ENCODE measurements at places on chromosomes 2 and 18. TPM values are rescaled to one million over a fixed set of nuclear protein-coding genes. Genes with fewer than 3 reads are reported as not detected.
A peak's percentile ranks its signal among the peaks of the same experiment; 100 is the strongest.

DNA sequence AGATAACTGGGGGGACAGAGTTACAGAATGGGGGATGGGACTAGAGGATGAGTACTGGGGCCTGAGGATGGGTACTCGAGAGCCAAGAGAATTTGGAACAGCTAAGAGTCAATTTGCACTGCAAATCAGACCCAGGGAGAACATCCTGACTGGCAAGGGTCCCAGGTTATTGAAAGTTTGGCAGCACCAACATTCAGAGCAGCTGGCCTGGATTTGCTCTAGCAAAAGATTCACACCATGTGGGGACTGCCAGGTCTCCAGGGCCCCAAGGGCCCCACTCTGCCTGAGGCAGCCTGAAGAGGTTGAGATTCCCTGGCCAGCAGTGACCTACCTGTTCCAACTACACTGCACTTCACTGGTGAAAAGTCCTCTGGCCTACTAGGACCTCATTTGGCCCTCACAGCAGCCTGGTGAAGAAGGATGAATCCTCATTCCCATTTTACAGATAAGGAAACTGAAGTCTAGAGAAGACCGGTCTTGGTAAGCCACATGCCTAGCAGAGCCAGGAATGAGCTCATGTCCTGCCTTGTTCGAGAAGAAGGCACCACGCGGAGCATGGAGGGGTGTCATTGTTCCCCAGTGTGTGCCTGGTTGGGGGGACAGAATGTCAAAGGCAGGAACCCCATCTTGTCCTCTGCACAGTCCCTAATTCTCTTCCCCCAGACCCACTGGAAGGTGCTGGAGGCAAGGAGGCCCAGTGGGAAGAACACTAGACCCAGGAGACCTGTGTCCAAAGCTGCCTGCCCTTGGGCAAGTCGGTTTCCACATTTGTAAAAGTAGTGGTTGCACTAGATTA lies 258.6 kb downstream of the TNS1 start:
- H3K4me1 ChIP-seq, result no peaks in the 10 kb centered on the region
- no peak overlapping the region for H3K27ac ChIP-seq
- no peak overlapping the region for H3K4me3 ChIP-seq
- no peaks in the 10 kb centered on the region for H3K27me3 ChIP-seq
- DNase-seq, result no peak
- no peaks in the 10 kb centered on the region for H3K36me3 ChIP-seq

DNA sequence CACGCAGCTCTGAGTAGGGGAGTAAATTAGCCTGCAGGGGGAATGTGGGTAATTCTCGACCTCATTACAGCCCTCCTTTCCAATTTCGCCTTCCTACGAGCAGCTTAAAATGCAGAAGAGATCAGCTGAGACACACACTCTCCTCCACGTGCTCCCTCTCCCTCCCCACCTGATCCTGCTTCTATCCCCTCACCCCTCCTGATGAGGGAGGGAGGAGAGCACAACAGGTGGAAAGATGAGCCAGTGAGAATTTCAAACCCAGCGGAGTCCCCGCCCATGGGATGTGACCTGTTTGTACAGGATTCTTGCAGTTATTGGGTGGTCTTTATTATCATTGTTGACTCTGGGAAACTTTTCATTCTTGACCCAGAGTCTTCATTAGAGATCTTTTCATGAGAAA lies 35.5 kb downstream of the DDX18 start:
- H3K36me3 ChIP-seq, result no peaks in the 10 kb centered on the region
- no peak overlapping the region for H3K27ac ChIP-seq
- DNase-seq, result no peak
- H3K4me3 ChIP-seq, result no peak overlapping the region
- H3K27me3 ChIP-seq, result peaks cover 23% of the 10 kb centered on the region

DNA sequence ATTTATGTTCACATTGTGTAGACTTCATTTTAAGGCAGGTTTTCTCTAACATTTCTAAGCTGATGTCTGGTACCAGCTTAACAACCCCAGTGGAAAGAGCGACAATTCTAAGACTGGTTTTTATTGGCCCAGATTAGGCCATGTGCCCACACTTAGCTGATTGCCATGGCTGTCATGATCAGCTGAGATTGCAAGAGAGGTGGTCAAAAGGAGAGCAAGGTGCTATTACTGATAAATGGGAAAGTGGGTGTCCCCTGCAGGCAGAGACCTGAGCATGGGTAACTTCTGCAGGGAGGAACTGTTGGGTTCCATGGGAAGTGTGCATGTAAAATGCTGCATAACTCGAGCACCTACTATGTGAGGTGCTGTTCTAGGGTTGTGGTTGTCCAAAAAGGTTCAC lies 56.8 kb upstream of the MCFD2 start:
- DNase-seq, result no peak
- H3K27ac ChIP-seq, result no peak overlapping the region
- H3K36me3 ChIP-seq, result peaks cover 45% of the 10 kb centered on the region
- H3K4me1 ChIP-seq, result peaks cover 16% of the 10 kb centered on the region

DNA sequence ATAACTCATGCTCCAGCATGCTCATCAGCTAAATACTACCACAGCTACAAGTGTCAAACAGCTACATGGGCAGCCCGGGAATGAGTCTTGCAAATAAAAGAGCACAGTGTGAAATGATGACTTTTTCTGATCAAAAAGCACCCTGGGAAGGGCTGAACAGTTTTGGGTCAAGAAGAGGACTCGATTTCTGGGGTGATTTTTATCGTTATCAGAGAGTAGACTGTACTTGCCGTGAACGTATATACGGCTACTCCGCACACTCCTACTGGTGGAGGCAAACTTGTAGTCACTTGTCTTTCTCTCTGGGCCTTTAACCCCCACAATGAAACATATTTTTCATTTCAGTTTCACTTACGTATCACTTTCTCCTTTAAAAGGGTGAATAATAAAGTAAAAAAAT lies 54.4 kb downstream of the NCKAP5 start:
- H3K4me3 ChIP-seq, result no peak overlapping the region
- H3K27ac ChIP-seq, result no peak overlapping the region
- DNase-seq, result no peak
- H3K36me3 ChIP-seq, result no peaks in the 10 kb centered on the region

DNA sequence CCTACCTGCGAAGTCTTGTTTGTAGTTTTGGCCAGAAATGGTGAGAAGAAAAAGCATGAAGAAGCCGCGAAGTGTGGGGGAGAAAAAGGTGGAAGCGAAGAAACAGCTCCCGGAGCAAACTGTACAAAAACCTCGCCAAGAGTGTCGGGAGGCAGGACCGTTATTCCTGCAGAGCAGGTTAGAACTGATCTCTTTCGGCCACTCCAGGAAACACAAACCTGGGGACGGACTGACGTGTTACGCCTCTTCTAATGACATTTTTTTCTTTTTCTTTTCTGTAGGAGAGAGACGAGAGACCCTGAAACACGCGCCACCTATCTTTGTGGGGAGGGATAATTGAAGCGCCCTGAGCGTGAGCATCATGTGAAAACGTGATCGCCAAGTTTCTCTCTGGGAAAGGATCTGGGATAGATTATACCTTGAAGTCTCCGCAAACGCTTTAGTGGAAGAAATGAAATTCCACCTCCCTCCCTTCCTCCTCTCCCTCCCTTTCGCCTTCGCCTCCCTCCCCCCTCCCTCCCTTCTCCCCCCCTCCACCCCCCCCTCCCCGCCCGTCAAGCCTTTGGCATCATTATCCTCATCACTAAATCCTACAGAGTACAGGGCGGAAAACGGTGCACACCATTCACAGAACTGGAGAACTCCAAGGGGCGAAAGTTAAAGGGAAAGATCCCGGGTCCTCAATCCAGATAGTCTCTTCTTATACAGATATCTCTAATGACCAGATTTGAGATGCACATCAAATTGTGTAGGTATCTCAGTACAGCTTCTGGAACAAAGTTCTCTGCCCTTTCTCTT lies at the start of gene ZEB2:
ZEB2 (minus strand) TSS at position 186 of the 798 bp plus-strand sequence. CDS start 2,769 bp downstream, outside the sequence.
- H3K4me3 ChIP-seq, result peak within 1 kb of the TSS; percentile 68
- H3K36me3 ChIP-seq, result no peaks in the 10 kb centered on the region
- no peak for DNase-seq
- peaks cover 50% of the 10 kb centered on the region for H3K4me1 ChIP-seq
- peaks cover 58% of the 10 kb centered on the region for H3K27me3 ChIP-seq

DNA sequence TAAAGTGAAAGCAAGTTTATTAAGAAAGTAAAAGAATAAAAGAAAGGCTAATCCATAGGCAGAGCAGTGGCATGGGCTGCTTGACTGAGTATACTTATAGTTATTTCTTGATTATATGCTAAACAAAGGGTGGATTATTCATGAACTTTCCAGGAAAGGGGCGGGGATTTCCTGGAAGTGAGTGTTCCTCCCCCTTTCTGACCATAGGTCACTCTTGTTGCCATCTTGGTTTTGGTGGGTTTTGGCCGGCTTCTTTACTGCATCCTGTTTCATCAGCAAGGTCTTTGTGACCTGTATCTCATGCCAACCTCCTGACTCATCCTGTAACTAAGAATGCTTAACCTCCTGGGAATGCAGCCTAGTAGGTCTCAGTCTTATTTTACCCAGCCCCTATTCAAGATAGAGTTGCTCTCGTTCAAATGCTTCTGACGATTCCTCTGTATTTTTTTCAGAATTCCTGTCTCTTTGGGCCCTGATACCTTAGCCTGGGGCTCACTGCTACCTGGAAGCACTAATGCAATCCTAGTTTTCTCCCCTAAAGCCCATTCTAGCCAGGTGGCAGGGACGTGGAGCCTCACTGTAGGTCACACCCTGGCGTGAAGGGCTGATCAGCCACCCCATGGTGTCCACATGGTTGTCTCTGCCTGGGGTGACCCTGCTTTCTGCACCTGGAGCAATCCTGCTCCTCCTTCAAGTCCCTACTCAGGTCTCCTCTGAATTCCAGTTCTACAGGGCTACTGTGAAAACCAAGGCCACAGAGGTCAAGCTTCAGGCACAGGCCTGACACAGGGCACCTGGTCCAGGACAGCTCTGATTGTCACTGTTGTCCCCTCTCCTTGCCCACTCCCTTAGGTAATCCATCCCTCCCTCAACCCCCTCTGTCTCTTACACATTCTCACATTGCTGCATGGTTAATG lies 6.0 kb upstream of the SLC35F6 start:
- peaks cover 1% of the 10 kb centered on the region for H3K4me1 ChIP-seq
- no peak overlapping the region for H3K4me3 ChIP-seq
- no peak overlapping the region for H3K27ac ChIP-seq
- H3K36me3 ChIP-seq, result no peaks in the 10 kb centered on the region
- no peak for DNase-seq
- no peaks in the 10 kb centered on the region for H3K27me3 ChIP-seq

- no peak overlapping the region for H3K4me3 ChIP-seq
- H3K36me3 ChIP-seq, result no peaks in the 10 kb centered on the region
Measured at GRCh38 chr2:239558661-239559060, 157.8 kb upstream of the HDAC4 start.

GRCh38 chr2:104033399-104033798 lies 820.5 kb upstream of the POU3F3 start:
- H3K4me3 ChIP-seq, result no peak overlapping the region
- no peak for DNase-seq
- H3K4me1 ChIP-seq, result no peaks in the 10 kb centered on the region
- H3K27me3 ChIP-seq, result no peaks in the 10 kb centered on the region

GRCh38 chr2:104781151-104781550 lies 72.8 kb upstream of the POU3F3 start:
- DNase-seq, result no peak
- H3K4me1 ChIP-seq, result no peaks in the 10 kb centered on the region
- no peak overlapping the region for H3K4me3 ChIP-seq
- no peaks in the 10 kb centered on the region for H3K27me3 ChIP-seq
- no peaks in the 10 kb centered on the region for H3K36me3 ChIP-seq

GRCh38 chr18:36295880-36296301 lies 1.6 kb upstream of the FHOD3 start:
- DNase-seq, result no peak
- H3K27me3 ChIP-seq, result peaks cover 50% of the 10 kb centered on the region
- H3K4me1 ChIP-seq, result peaks cover 9% of the 10 kb centered on the region

GRCh38 chr18:76678248-76678647 lies 144.1 kb upstream of the ZNF236 start:
- H3K27ac ChIP-seq, result no peak overlapping the region
- H3K27me3 ChIP-seq, result peaks cover 2% of the 10 kb centered on the region
- no peak for DNase-seq
- H3K4me1 ChIP-seq, result no peaks in the 10 kb centered on the region
- H3K36me3 ChIP-seq, result no peaks in the 10 kb centered on the region

DNA sequence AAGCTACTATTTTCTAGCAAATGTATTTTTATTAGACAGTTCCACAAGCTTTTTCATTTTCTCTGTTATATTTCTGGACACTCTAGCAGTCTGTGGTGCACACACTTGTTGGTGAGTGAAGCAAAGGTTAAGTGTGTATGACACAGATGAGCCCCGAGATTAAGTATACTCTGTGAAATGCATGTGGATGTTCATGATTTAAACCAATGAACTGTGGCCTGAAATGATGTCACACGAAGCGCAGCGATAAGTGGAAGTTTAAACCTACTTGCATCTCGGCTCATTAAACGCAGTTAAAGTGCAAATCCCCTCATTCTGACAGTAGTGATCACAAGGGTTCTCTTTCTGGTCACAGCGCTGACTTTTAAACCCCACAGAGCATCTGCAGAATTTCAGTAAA lies 1488.8 kb upstream of the NXPH2 start:
- H3K27ac ChIP-seq, result no peak overlapping the region
- no peaks in the 10 kb centered on the region for H3K27me3 ChIP-seq
- H3K36me3 ChIP-seq, result no peaks in the 10 kb centered on the region
- H3K4me3 ChIP-seq, result no peak overlapping the region
- H3K4me1 ChIP-seq, result no peaks in the 10 kb centered on the region
- no peak for DNase-seq

DNA sequence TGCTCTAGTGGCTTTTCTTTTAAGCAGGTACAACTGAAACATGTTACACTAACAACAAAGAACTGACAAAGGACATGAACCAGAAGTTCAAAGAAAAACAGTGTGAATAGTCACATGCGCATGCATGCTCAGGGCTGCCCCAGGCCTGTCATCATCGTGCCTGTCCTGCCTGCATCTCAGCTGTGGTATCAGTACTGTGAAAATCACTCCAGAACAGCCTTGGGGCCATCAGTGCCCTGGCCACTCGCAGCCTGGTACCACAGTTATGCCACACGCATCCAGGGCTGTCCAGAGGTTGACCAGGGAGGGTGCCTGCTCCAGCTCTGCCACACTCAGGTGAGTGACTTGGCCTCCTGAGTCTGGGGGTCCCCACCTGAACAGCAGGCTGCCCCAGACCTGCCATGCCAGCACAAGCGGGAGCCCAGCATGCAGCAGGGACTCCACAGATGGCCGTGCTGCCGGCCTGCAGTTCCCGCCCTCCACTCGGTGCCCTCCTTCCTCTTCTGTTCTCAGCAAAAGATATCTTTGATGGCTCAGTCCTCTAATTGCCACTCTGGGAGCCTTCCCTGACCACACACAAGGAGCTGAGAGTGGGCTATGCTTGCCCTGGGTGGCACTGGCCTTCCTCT lies 12.3 kb downstream of the LIMS2 start:
- H3K4me3 ChIP-seq, result no peak overlapping the region
- no peak overlapping the region for H3K27ac ChIP-seq
- DNase-seq, result peak; percentile 14
- peaks cover 2% of the 10 kb centered on the region for H3K4me1 ChIP-seq

DNA sequence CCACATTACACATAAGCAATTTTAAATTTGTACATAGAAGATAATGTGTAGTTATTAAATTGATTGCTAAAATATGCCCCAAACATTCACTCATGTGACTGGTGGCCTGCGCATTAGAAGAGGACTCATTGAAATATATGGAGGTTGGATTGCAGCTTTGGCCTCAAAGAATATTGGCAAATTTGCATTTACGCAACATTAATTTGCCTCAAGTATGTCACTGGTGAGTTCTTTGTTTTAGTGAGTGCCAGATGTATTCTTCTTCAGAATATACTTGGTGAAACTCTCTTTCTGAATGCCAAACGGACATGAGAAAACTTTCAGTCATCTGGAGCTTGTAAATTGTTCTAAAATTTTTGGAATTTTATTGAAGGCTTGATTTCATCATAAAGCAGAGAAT lies 5.9 kb upstream of the EFEMP1 start:
- no peaks in the 10 kb centered on the region for H3K36me3 ChIP-seq
- no peak overlapping the region for H3K27ac ChIP-seq
- no peak for DNase-seq
- no peaks in the 10 kb centered on the region for H3K4me1 ChIP-seq
- H3K27me3 ChIP-seq, result peaks cover 7% of the 10 kb centered on the region

Gene IL36G
- total RNA-seq, result not detected

Gene ATRAID
- total RNA-seq, result 79.1 TPM

Gene CCDC85A
- total RNA-seq, result not detected
